Stimulated activated naive CD4-positive, alpha-beta T cell (primary cell): ENCODE measurements at places on chromosomes 2 and 18.

DNA sequence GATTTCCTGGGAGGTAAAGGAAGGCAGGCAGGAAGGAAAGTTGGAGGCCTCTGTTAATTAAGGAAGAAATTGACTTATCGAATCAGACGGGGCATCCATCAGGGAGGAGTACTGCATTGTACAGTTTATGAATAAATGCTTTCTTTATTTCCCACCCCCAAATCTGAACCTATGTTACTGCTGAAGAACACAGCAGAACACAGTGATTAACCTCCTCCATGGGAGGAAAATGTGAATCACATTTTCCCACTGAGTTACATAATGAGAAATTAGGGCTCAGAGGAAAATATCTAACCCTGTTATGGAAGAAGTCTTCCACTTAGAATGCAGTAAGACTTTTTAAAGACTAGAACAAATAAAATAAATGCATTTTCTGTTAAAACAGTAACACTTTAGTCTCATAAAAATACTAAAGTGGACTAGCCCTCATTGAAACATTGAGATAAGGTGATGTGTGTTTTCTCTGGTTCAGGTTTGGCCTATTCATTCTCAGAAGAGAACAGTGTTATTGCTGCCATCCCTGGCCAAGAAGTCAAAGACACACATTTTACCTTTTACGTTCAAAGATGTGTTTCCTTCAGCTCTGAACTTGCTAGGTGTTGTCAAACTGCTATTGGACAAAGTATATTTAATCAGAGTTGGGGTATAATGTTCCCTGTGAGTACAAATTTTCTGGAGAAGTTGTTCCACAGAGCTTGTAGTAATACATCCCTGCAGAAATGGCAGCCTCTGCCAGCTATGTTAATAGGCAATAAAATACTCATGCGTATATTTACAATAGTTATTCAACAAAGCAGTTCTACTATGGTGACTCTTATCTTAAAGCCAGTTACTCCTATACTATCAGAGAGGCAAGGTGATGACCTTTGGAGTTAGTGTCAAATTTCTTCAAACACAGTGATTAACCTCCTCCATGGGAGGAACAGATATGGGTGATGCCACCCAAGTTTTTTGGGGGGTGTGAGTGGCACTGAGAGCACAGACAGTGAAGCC is 11.1 kb downstream of the DNAH6 start:
- no peak for DNase-seq

GRCh38 chr2:201807452-201807999 is 1.2 kb downstream of the CDK15 start:
- no peak for DNase-seq

DNA sequence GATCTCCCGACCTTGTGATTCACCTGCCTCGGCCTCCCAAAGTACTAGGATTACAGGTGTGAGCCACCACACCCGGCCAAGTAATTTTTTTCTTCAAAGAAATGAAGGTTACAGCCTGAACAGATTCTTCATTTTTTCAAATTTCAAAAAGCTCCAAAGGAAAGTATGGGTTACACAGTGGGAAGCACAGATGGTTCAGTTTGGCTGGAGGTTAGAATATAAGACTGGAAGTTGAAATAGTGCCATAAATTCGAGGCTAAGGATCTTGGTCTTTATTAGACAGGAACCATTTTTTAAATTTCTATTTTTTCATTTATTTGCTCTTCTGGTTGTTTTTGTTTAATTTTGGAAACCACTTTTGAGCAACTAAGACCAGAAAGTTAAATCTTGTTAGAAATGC is 120.0 kb downstream of the STK39 start:
- no peak for DNase-seq

GRCh38 chr18:58211510-58211909 is 167.5 kb downstream of the NEDD4L start:
- no peak for DNase-seq

- DNase-seq = no peak
Measured at GRCh38 chr2:36380624-36381481, 25.3 kb downstream of the CRIM1 start.

- DNase-seq = no peak
Measured at GRCh38 chr2:59296279-59296678, 1055.2 kb upstream of the FANCL start.

DNA sequence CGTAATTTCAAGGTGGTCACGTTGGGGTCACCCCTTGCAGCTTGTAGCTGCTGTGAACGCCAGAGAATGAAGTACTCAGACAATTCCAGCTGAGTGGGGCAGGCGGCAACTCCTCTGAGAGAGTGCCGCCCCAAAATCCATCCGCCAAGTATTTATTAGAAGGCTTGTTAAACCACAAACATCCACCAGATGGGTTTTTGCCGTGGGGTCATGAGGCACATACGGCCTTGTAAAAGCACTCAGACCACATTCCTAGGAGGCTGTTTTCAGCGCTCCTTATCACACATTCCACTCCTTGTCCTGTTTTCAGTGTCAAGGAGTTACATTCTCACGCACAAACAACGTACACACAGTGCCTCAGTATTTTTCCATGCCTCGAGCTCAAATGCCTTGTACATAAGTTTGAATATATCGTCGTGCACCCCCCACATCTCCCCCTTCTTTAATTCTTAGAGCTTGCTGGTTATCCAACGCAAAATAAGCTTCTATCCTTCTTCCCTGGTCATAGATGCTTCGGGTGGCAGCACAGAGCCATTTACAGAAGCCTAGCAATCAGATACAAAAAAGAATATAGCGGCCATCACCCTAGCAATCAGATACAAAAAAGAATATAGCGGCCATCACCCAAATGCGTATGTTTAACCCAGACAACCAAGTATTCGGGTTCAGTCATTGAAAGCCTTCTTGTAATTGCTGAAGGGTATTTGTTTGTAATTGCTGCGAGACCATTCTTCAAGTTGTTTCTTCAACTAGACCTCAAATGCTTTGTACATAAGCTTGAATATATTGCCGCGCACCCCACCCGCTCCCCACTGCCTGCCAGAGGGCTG is 7.3 kb downstream of the ALPP start:
- DNase-seq = no peak

DNA sequence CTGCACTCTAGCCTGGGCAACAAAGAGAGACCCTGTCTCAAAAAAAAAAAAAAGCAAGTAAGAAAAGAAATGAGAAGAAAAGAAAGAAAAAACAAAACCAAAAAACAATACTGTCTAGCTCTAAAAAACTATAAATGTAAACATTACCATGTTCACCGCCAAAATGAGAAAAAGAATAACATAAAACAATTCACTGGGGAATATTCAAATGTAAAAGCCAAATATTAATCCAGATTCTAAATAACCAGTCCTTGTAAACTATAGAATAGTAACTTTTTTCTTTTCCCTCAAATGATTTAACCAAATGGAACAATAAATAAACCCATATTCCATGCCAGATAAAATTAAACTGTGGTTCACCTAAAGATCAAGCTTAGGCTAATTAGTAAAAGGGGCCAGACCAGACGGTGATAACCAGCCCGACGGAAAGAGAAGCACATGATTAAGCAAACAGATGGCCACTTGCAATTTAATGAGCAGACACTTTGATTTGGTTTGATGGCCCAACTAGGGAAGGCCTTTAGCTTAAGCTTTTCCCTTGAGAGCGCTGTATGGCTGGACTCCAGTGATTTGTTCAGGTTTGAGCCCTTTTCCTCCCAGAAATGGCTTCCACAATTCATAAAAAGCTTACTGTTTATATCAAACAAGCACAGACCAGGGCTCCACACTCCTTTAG is 39.4 kb upstream of the ZNF397 start:
- no peak for DNase-seq

DNA sequence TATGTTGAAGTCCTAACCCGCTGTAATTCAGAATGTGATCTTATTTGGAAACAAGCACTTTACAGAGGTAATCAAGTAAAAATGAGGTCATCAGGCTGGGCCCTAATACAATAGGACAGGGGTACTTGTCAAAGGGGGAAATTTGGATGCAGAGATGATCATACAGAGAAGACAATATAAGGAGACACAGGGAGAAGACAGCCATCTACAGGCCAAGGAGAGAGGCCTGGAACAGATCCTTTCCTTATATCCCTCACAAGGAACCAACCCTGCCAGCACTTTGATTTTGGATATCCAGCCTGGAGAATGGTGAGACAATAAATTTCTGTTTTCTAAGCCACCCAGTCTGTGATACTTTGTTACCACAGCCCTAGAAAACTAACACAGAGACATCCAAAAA is 104.3 kb downstream of the METTL4 start:
- no peak for DNase-seq

- DNase-seq = no peak
Measured at GRCh38 chr2:159071190-159071915, 102.9 kb downstream of the TANC1 start.

DNA sequence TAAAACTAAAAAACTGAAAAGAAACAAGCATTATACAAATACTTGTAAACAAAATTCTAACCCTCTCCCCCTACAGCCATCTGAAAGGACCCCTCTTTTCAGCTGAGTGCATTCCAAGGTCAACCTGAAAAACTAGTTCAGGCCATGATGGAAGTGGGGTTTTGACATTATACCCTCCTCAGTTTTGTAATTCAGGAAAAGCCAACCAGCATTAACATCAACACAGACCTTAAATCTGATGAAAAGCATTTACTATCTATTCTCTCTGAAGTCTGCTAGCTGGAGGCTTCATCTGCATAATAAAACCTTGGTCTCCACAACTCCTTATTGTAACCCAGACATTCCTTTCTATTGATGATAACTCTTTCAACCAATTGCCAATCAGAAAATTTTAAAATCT is 302.2 kb downstream of the CNTNAP5 start:
- no peak for DNase-seq

DNA sequence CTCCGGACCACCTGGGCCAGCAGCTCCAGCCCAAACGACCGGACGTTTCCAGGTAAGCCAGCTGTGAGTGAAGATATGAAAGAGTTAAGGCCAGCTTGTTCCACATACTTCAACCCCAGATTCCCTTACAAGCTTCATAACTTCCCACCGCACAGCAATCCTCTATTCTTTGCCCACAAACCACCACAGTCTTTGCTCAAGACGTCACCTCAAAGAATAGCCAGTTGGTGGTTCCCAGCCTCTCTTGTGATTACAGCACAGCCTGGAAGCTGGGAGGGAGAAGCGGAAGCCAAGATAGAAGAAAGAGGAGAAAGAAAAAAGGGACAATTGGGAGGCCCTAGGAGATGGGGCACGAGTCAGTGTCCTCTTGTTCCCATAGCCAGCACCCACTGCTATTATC is 70.6 kb downstream of the NRP2 start:
- no peak for DNase-seq

- DNase-seq = no peak
Measured at GRCh38 chr18:41266616-41267015, 688.4 kb upstream of the PIK3C3 start.

DNA sequence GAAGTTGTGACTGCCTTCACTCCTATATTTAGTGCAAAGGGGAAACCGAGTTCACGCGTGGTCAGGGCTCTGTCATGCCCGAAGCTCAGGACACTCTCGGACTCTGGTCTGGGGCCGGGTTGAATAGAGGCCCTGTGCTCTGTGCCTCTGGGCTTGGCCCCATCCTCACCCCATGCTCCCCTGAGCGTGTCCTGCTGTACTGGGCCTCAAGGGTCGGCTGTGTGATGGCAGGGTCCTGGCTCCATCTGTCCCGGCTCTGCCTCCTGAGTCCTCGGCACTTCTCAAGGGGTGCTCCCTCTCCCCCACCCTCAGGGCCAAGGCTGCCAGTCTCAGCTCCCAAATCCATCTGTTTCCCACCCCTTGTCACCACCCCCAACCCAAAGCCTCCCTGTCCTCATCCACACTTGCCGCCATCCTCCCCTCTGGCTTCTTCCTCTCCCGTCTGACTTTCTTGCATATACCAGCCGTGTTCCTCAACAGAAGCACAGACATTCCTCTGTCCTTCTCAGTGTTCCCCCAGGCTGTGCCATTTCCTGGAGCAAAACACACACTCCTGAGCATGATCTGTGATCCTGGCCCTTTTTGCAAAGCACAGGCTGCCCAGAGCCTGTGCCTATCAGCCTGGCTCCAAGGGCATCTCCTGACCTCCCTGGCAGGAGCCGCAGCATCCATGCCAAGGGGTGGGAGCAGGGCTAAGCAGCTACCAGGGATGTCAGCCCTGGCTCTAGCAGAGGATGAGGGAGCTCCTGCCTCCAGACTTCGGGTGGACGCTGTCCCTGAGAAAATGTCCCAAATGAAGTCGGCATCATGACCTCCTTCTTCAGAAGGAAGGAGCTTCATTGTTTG is 64.2 kb upstream of the OTOS start:
- DNase-seq = no peak

GRCh38 chr18:8163286-8163959 is 445.8 kb upstream of the RAB12 start:
- no peak for DNase-seq

DNA sequence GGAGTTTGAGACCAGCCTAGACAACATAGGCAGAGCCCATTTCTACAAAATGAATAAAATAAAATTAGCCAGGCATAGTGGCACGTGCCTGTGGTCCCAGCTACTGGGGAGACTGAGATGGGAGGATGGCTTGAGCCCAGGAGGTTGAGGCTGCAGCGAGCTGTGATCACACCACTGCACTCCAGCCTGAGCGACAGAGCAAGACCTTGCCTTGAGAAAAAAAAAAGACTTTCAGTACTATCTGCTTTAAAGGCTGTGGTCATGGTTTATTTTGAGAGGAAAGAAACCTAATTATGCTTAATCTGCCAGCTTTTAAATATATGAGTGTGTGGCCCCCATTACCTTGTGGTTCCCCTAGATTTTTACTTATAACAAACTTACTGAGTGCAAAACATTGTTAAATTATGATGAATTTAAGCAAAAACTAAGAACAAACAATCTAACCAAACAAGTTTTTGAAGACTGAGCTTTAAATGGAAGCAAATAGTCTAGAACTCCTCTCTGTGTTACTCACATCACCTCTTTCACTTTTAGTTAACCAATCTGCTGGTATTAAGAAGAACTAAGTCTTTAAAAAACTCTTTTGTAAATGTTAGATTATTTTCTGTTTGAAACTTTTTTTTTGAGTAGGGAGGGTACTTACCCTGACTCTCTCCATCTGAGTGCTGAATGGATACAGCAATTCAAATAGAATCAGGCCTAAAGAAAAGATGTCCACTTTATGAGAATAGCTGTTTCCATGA is 65.4 kb downstream of the EIF2AK3 start:
- no peak for DNase-seq

DNA sequence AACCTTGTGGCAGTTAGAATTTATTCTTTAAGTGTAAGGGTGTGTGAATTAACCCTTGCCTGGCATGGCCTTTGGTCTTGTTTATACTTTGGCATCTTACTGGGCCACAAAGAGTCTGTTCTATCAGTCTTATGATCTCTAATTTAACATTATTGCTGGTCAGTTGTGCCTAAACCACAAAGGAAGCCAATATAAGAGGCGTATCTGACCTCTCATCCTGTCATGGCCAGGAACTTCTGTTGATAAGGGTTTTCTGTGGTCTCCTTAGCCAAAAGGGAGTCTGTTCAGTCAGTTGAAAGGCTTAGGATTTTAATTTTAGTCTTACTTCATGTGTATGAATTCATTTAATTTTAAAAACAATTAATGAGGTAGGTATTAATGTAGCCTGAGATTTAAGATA is 127.2 kb downstream of the LRRTM4 start:
- no peak for DNase-seq

DNA sequence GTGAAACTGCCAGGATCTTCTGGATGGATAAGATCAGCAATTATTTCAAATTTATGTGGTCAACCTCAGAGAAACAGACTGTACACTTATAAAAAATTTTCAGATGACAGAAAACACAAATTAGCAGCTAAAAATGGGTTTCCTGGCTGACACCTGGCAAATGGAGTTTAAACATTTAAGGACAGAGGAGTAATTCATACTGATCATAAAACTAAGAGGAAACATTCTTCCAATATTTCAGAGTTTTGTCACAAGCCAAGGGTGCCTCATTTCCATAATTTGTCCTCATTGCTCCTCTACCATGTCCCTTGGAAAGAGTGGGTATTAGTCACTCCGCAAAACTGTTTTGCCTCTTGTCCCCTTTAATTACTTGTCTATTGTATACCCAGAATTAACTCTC is 70.2 kb downstream of the TMEFF2 start:
- DNase-seq = no peak
